NCI-H510A (cell line): ENCODE measurements at places on chromosomes 16 and 17.

DNA sequence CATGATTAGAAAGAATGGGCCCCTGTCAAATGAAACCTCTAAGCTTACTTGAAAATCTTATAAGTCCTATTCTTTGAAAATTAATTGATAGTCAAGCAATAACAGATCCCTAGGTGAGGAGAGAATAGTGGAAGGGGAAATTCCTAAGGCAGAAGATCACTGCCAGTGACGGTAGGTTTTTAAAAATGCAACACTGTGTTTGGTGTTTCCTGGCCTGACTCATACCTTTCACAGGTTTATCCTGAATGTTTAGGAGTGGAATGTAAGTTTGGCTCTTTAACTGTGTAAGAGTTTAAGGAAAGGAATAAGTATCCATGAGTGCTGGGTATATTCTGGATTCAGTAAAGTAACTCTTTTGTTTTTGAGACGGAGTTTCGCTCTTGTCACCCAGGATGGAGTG, 23.8 kb downstream of the HAPSTR1 start:
- no peak for DNase-seq

DNA sequence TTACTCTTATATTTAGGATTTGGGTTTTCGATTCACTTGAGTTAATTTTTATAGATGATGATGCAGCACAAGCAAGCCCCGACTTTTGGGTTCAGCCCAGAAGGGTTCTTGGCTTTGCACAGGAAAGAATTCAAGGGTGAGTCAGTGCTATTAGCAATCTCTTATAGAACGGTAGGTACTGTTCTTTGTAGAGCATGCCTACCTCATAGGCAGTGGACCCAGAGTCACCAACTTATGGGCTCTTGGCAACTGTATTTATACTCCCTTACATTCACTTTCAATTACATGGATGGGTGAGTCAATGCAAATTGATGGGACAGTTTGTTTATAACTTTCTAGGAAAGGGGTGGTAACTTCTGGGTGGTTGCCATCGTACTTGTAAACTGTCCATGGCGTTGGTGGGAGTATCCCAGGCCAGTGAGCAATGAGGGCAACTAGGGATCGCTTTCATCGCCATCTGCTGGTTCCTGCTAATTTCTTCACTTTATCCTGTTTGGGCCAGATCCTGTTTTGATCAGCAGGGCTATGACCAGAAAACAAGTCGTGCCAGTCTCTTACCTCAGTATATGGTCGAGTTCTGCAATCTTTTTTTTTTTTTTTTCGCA, 362.6 kb downstream of the CNTNAP4 start:
- DNase-seq: no peak

GRCh38 chr17:19361944-19362276, 613 bp downstream of the B9D1 start:
- no peak for DNase-seq

GRCh38 chr16:27321013-27321915, 7.5 kb downstream of the IL4R start:
- DNase-seq: no peak

DNA sequence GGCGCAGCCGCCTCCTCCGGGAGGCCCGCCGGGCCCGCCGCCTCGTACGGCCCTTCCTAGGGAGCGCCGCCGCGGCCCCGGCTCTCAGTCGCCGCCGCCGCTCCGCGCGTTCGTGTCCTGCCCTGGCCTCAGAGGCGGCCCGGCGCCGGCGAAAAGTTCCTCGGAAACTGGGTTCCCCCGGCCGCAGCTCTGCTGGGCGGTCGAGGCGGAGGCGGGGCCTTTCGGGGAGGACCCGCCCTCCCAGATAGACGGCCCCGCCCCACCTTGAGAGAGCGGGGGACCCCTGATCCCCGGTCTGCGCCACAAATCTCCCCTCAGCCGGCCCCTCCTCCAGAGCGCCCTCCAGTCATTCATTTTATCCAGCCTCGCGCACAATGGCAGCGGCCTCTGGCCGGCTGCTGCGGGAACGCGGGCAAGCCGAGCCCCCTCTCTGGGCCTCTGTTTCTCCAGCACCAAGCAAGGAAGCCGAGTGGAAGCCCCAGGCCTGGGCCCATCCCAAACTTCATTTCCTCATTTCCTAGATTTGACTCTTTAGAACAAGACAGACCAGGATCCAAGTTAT, at the start of gene SREBF1:
Gene SREBF1, minus strand, starts transcription at position 169 of the 562 bp plus-strand sequence. CDS start 169 bp downstream, outside the sequence.
- peak; percentile 44 for DNase-seq

DNA sequence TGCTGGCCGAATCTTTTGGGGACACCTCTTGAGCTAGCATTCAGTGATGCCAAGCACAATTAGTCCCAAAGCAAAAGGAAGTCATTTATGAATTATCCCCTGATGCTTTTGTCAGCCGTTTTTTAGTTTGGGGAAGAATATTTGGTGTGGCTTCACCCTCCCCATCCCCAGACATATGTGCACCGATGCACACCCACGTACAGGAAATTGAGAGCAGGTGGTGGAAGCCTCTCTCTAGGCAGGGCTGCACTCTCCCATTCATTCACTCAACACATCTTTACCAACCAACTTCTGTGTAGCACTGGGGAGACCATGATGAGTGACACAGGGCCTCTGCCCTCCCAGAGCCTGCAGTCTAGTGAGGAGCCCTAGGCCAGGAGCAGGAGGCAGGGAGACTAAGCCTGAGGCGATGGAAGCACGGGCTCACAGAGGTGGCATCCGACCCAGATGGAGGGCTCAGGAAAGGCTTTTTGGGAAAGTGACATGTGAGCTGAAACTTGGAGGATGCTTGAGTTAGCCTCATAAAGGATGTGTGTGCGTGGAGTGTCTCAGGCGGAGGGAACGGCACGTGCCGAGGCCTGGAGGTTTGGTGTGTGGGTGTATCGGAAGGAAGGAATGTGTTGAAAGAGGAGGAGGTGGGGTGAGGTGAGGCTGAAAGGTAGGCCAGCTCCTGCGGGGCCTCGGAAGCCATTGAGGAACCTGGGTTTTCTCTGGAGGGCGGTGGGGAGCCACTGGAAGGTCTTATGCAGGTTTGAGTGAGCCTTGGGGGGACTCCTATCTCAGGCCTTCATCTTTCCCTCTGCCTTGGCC, 43.8 kb downstream of the PSME3IP1 start:
- DNase-seq: no peak

- DNase-seq: no peak
These were observed 27.1 kb downstream of the TMEM235 start for GRCh38 chr17:78258323-78259191.
